ENCODE measurements at places on chromosomes 3 and 15. TPM values are rescaled to one million over a fixed set of nuclear protein-coding genes. Genes with fewer than 3 reads are reported as not detected.

The POLQ gene
- total RNA-seq, result 6.4 TPM

DNA sequence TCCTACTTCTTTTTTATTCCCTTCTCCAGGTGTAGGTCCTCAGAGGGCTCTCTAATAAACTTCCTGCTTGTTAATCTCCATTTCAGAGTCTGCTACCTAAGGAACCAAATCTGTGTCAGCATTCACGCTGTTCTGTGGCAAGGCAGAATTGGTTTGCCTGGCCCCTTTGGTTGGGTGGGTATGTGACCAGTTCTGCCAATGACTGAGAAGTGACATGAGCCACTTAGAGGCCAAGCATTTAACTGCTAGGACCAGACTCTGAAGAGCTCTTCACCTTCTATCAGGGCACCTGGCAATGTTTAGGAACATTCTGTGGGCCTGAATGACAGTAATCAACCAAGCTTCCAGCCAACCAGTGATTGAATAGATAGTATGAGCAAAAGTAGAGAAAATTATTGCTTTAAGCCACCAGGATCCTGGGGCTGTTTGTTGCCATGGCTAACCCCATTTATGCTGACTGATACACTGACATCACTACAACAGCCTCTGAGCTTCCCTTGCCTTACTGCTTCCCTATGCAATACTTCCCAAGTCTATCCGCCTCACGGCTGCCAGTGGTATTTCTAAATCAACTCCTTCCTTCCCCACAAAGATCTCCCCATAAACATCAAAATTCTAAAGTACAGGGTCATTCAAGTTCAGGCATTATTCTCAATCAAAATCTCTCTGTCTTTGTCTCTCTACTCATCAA lies 7.6 kb downstream of the FRMD4B start:
- DNase-seq, result no peak

- DNase-seq, result peak; percentile 61
These were observed 153.9 kb downstream of the PCCB start for GRCh38 chr3:136404056-136404455.

DNA sequence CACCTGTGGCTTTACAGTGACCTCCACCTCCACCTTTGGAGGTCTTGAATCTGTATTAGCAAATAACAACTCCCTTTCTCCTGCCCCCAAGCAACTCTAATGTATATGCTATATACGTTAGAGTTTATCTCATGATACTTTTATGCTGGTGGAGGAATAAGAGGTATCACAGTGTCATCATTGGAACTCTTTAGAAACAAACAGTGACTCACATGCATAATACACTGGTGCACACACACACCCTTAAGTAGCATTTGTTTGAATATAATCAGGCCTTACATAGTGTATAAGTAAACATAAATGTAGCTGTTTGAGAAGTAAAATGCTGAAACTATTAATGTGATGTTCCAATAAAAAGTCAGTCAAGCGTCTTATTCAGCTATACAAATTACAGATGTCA lies 280.2 kb upstream of the C2CD4B start:
- no peak for DNase-seq

The IL17RE gene
- 0.64 TPM for total RNA-seq

The NOX5 gene
- total RNA-seq, result 0.64 TPM

The ROPN1 gene
- not detected for total RNA-seq

The UROC1 gene
- under 0.01 TPM for total RNA-seq

The FRMD4B gene
- total RNA-seq, result under 0.01 TPM

DNA sequence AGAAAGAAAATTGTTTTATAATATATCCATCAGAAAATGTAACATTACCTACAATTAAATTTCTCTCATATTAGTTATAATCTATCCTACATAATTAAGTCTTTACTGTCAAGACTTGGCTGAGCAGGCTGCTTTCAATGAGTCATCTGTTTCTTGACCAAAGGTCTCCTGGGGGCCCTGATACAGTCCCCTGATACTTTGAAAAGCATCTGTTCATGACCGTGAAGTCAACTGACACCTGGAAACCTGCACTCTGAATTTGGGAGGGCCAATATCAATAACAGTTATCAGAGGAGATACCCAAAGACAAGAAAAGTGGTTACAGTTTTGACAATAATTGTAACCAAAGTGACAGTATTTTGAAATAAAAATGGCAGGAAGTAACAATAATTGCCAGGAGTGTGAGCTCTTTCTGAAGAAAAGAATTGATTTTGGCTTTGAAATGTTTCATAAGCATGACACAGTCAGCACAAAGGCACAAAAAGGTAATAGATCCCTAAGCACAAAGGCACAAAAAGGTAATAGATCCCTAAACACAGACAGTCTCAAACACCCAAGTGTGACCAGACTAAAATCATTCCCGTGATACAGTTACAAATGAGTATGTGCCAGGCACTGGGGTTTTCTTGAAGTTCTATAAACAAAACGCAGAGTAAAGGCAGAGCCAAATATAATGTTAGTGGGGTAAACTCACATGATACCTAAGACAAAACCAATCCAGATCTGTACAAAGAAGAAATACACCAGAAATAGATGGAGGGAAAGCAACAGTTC lies 260.7 kb downstream of the PLOD2 start:
- DNase-seq, result no peak

The CELF6 gene
- not detected for total RNA-seq

GRCh38 chr15:36256404-36256807 lies 323.0 kb upstream of the CDIN1 start:
- DNase-seq, result no peak

The SH2D7 gene
- total RNA-seq, result not detected

The GRK7 gene
- not detected for total RNA-seq

DNA sequence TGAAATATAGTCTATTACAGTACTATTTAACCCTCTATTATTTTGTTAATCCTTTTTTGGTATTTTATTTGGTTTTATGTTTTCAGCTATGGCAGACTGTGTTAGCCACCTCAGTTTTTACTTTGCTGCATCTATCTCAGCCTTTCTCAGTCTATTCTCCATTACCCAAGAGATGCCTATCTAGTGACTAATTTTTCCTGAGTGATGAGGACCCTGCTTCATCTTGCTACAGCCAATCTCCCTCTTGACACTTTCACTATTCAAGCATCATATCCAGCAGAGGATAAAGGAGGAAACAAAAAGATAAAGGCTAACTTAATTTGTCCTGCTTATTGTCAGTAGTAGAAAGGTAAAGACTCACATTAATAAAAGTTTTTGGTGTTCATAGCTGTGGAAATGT lies 141.8 kb upstream of the NECTIN3 start:
- no peak for DNase-seq

DNA sequence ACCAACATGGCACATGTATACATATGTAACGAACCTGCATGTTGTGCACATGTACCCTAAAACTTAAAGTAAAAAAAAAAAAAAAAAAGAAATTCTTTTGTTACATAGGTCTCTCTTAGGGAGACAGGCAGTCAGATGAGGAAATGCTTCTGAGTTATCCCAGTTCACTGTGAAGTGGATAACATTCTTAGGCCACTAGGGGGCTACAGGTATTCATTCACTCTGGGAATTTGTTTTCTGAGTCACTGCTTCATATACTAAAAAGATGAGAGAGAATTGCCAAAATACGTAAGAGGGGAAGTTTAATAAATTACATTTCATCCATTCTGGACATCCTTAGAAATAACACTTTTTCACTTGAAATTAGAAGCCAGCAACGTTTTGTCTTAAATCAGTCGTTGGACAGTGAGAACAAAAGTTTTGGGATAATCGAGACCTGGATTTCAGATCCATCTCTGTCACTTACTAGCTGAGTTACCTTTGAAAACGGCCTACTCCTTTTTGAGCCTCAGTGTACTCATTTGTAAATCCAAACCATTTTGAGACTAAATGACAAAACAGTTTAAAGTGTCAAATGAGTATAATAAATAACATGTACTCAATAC lies 738.4 kb upstream of the ALCAM start:
- DNase-seq, result peak; percentile 65

DNA sequence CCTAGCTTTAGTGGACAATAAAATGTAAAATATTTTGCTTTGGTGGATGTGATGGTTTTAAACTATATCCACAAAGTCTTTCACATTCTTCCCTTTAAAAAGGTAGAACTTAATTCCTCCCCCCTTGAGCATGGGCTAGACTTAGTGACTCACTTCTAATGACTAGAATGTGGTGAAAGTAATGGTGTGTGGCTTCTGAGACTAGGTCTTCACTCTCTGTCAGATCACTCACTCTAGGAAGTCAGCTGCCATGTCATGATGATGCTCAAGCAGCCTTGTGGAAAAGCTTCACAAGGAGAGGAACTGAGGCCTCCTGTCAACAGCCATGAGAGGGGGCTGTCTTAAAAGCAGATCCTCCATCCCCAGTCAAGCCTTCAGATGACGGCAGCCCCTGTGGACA lies 4.2 kb downstream of the LRRC2 start:
- no peak for DNase-seq

DNA sequence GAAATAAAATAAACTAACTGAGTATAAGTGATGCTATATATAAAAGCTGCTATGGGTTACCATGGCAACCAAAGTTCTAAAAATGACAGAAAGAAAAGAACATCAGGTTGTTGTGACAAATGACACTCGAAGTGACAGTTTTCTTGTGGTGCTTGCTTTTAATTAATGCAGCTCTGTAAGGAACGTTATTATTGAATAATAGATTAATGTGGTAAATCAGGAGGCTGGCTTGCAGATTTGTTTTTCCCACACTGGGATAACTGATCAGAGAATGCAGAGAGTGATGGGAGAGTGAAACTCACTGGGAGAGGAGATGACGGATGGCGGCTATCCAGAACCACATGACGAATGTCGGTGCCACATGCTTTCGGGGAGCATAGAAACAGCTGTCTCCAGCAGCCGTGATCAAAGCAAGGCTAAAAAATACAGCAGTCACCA lies 207.0 kb upstream of the ATP10A start:
- DNase-seq, result no peak

DNA sequence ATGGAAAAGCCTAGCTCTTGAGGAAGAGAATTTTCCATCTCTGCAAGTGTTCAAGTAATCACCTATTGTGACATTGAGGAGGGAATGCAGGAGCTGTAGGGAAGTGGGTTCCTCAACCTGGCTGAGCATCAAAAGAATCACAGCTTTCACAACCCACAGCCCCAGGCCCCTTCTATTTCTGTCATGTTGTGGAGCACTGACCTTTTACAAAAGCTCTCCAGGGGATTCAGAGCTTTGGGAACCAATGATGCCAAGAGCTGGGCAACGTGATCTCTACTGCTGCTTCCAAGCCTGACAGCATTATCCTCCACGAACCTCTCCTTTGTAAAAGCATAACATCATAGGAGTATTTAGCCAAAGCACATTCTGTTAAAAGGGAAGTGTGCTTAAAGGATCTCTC lies 231.1 kb downstream of the ADAMTS9 start:
- no peak for DNase-seq

Data from fibroblast of villous mesenchyme (primary cell).